Esophagus mucosa (tissue), 1 donor: ENCODE measurements at places on chromosomes 4 and X. TPM values are rescaled to one million over a fixed set of nuclear protein-coding genes. Genes with fewer than 3 reads are reported as not detected.

GRCh38 chr4:128006592-128006991 lies 41.4 kb downstream of the ABHD18 start:
- ATAC-seq: no peak

GRCh38 chr4:110484029-110484428 lies 8.1 kb downstream of the ENPEP start:
- no peak for ATAC-seq

ZFP92 gene
- total RNA-seq: 0.08 TPM

DNA sequence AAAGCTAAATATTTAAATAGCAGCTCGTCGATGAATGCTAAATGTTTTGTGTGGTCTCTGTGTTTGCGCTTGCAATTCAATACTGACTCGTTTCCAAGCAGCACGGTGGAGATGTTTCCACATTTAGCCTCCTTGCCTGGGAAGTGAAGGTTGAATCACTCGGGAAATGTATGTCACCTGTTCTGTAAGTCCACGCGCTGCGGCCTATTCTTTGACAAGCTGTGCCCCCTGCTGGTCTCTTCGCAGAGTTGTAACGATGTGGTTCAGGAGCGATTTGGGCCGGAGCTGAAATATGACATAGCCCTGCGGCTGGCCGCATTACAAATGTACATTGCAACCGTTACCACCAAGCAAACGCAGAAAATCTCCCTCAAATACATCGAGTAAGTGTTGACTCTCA lies 89.6 kb upstream of the PRPS2 start:
- ATAC-seq: peak; percentile 86

DNA sequence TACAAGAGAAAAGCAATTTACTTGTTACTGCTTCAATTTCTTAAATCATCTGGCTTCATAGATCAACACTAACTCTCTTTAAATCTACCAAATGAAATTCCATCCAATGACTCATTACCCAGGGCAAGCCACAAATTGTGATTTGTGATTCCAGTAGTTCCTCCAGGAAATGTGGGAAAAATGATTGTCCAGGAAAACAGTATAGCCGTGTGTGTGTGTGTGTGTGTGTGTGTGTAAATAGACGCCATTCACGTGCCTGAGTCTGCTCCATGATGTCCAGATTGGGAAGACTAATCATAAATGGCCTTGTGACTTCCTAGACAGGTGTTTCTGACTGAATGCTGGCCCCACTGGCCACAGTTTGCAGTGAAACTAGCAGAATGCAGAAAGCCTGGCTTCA lies 121.3 kb downstream of the HS6ST2 start:
- no peak for ATAC-seq

XAGE2 gene
- total RNA-seq: not detected

PLK4 gene
- total RNA-seq: 10.5 TPM

PAGE3 gene
- total RNA-seq: not detected

GRCh38 chr4:110106931-110107296 lies 91.5 kb downstream of the ELOVL6 start:
- ATAC-seq: peak; percentile 38

- no peak for ATAC-seq
Measured at GRCh38 chr4:54315561-54316538, 86.8 kb downstream of the PDGFRA start.

GRCh38 chrX:38519651-38520050 lies 41.7 kb upstream of the TSPAN7 start:
- no peak for ATAC-seq

DNA sequence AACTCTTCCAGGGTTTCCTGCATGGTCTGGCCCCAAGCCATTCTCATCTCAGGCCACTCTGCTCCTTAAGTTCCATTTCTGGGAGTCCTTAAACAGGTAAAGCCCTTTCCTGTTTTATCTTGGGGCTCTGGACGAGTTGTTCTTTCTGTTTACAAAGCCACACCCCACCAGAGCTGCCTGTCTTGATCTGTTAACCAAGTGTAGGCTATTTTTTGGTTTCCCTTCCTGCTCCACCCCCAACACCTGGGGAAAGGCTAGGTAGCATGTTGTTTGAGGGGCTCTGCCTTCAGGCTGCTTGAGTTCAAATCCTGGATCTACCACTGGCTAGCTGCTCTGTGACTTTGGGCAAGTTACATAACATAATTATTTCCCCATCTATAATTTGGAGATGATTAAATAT lies 40.0 kb downstream of the ERVMER34-1 start:
- no peak for ATAC-seq

ETDB gene
- not detected for total RNA-seq

GRCh38 chrX:68098431-68098830 lies 334.9 kb downstream of the OPHN1 start:
- ATAC-seq: no peak

OTC gene
- total RNA-seq: not detected

GRCh38 chrX:8783097-8783713 lies 18.0 kb downstream of the FAM9A start:
- peak; percentile 51 for ATAC-seq

KIAA1210 gene
- total RNA-seq: not detected

- no peak for ATAC-seq
Measured at GRCh38 chr4:1749826-1750225, 28.5 kb downstream of the TACC3 start.
